ENCODE measurements at places on chromosomes 12 and 14.

DNA sequence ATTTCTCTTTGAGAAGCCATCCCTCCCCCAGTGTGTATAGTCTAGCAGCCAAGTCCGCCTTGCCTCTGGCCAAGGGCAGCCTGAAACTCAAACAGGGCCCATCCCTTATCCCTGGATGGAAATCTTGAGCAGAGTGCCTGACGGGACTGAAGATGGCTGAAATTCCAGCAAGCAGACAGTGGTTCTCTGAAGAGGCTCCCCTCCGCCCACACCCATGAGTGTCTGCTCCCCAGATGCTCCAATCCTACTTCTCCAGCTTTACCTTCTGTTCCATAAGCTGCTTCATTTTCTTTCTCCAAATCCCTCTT lies 396.2 kb downstream of the NUAK1 start:
- no peak for DNase-seq

- no peak for DNase-seq
Observed at GRCh38 chr14:59871166-59871495, 555 bp upstream of the RTN1 start.

- no peak for DNase-seq
Observed at GRCh38 chr14:68172216-68172615, 352.6 kb downstream of the RAD51B start.

DNA sequence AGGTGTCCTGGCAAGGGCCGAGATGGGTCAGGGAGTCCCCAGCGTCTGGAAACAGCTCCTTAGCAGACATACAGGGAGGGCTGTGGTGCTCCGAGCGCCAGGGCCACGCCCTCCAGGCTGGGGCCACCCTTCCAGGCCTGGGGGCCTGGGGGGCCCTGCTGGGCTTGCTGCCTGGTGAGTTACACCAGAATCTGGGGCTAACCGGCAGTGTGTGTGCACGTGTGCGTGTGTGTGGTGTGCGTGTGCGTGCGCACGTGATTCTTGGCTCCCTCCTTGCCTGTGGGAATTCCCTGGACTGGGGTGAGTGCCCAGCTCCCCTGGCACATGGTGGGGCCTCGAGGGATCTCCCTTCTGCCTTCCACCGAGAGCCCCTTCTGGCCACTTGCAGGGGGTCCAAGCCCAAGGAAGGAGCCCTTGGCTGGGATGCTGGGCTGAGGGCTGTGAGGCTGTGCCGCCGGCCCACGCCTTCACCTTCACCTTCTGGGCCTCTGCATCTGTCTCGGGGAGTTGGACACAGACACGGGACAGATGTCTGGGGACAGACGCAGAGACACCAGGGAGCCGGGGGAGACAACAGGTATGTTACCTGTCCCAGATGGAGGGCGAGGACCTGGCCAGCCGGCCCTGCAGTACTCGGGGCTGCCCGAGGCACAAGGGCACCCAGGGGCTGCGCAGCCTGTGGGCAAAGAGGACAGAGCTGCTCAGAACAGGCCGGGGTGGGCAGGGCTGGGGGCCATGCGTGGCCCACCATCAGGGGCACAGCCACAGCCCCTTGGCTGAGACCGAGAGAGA lies 37.2 kb downstream of the BEGAIN start:
- no peak for DNase-seq

DNA sequence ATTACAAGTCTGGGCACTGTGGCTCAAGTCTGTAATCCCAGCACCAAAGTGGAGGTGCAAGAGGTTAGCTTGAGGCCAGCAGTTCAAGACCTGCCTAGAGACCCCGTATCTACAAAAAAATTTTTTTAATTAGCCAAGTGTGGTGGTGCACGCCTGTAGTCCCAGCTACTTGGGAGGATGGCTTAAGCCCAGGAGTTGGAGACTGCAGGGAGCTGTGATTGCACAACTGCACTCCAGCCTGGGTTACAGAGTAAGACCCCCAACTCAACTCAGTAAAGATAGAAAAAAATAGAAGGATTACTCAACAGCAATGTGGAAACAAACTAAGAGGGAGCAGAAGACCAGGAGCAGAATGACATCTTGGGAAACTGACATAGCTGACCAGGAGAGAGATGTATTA lies 13.3 kb downstream of the SBNO1 start:
- no peak for DNase-seq

- no peak for DNase-seq
Observed at GRCh38 chr12:56081393-56082347, 1.7 kb downstream of the ERBB3 start.

DNA sequence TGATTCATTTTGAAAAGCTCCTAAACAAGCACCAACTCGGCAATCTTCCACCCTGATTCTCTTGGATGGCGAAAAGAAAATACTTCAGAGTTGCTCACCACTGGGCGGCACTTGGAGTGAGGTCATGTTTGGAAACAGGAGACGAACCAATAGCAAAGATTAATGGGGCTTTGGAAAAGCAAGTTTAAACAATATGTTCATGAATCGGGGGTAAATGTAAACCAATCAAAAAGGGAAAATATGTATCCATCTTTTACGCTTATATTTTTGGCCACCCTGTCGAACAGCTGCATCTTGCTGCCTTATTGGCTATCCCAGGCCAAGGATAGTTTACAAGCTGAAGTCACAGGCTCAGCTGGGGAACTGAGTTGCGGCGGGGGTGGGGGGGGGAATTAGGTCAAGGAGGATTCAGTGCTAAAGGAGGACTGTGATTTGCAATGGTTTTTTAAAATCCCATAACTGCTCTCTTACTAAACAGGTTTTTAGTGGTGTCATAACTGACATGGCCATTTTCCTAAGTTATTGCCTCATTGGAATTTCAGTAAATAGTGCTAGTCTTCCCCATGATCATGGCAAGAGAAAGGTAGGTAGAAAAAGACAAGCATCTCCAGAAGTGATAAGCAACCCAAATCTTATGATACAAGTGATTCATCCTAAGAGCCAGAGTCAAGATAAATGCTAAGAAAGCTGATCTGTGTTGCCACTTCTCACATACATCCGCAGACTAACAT lies 210.6 kb downstream of the PHLDA1 start:
- no peak for DNase-seq

GRCh38 chr14:92785667-92786426 lies 8.3 kb upstream of the GOLGA5 start:
- no peak for DNase-seq

- no peak for DNase-seq
Observed at GRCh38 chr12:24864796-24865125, 84.1 kb downstream of the BCAT1 start.

DNA sequence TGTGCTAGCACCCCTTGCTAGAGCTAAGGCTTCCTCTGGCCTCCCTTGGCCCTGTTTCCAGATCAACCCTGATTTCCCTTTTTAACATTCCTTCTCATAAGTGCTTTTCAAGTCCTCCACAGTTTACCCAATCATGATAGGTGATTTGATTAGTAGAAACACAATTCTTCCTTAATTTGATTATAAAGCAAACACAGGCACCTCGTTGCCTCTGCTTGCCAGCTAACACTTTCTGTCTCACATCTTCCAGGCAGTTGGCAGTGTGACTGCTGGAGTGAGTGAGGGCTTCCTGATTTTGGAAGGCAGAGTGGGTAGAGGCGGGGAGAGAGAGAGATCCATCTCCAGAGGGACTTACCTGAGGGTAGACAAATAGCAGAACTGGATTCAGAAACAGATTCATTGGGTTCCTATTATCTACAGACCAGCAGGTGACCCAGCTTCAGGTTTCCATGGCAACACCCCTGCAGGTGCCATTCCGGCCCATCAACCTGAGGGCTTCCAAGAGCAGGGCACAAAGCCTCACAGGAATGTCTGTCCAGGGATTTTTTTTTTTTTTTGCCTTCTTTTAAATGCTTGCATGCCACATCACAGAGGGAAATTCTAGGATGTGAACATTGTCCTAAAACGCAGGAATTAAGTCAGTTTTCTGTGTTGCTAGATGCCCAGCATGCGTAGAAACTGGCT lies 77.7 kb downstream of the PLXNC1 start:
- no peak for DNase-seq

DNA sequence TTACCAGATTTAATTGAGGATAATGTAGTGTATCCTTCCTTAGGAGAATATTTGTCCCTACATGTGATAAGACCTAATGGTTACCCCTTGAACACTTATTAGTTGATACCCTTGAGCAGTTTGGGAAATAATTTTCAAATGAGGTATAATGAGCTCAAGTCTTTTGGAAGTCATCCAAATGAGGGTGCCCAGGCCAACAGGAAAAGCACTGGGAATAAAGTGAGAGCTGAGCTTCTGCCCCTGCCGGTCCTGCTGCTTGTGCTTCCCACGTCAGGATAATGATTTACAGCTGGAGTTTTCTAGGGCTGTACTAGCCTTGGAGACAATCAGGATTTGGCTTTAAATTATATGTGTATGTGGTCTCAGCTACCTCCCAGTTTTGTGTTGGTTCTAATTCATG lies 178.8 kb upstream of the FRMD6 start:
- DNase-seq: no peak

GRCh38 chr14:60212503-60213371 lies 36.3 kb upstream of the PPM1A start:
- DNase-seq: no peak

- DNase-seq: no peak
Observed at GRCh38 chr14:93082576-93083001, 33.1 kb downstream of the ITPK1 start.

- DNase-seq: no peak
Observed at GRCh38 chr12:128607641-128608040, 216.1 kb downstream of the SLC15A4 start.

GRCh38 chr12:114888928-114889584 lies 205.1 kb upstream of the TBX3 start:
- DNase-seq: no peak

GRCh38 chr14:79089576-79089975 lies 919.4 kb downstream of the NRXN3 start:
- no peak for DNase-seq

DNA sequence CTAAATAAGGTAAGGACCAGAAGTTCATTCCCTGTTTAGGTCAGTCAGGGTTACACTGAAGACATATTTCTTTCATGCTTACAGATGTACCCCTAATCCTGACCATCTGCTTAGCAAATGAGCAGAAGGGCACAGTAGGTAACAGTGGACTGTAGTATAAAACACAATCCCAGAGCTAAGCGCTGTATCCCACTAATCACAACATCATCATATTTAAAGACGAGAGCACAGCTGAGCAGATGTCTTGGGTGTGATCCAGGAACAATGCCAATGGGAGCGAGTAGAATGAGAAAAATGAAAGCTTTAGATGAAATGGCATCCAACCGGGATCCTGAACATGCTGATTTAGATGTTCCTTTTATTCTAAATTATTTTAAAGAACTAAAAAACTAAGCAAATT lies 213.4 kb downstream of the CCER1 start:
- DNase-seq: no peak

GRCh38 chr12:67269633-67270573 lies 745 bp downstream of the CAND1 start:
- peak; percentile 31 for DNase-seq

DNA sequence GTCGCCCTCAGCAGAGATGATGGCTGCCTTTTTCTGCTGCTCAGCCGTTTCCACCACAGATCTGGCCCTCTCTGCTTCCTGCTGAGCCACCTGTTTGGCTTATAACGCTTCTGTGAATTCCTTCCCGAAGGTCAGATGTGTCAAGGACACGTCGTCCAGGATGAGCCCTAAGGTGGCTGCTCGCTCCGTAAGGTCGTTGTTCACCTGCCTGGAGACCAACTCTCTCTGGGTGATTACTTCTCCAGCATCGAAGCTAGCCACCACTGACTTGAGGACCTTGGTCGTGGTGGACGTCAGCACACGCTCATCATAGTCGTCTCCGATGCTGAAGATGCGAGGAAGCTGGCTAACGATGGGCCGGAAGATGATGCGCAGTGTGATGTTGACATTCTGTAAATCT lies 11.7 kb upstream of the ASB8 start:
- DNase-seq: no peak

GRCh38 chr12:38465020-38465419 lies 148.4 kb downstream of the ALG10B start:
- no peak for DNase-seq

GRCh38 chr14:94702629-94703028 lies 67.3 kb downstream of the GSC start:
- no peak for DNase-seq

DNA sequence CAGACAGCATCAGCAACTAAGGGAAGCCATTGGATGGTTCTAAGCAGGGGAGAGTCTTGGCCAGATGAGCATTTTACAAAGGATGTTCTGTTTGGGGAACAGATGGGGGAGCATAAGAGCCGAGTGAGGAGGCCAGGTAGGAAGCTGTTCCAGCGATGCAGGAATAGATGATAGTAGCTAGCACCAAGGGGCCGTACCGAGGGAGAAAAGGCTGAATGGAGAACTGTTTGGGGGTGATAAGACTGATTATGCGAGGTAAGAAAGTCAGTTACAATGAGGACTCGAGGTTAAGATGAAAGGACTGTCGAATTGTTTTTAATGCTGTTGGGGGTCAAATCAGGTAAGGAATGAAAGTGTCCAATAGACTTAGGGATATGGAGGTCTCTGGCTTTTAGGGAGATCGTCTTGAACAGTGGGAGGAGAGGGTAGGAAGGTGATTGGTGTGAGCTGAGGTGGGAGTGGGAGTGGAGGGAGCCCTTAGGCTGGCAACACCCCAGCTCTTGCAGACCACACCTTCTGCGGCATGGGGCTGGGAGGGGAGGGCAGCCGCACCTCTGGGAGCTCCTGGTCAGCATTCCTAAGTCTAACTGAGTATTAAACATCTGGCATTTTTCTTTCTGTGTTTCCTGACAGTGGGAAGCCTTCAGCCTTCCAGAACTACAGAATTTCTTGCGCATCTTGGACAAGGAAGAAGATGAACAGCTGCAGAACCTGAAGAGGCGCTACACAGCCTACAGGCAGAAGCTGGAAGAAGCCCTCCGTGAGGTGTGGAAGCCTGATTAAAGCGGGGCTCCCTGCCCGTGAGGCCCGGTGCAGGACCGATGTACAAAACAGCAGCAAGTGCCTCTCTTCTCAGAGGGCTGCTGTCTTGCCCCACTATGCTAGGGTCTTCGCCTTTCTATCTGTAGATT lies 64.8 kb downstream of the GNS start:
- no peak for DNase-seq

DNA sequence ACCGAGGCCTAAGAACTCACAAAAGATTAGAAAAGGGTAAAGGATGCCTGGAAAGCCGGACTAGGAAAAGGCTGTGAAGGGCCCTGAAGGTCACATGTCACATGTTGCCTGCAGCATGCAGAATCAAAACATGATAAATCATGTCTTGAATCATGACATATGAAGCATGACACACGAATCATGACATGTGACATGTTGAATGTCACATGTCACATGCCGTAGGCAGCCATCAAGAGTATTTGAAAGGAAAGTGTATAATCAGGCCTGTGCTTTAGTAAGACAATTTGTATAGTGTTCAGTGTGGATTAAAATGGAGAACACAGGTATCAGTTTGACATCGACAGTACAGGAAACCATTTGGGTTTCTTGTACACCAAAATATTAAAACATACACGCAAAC lies 30.8 kb downstream of the IFNG-AS1 start:
- no peak for DNase-seq

All from activated T-helper 9 cell treated with anti-CD3 and anti-CD28 coated beads, Interleukin-2, amount 50 U/mL, for 16 hours (primary cell).